ENCODE measurements at places on chromosomes 1 and 21. TPM values are rescaled to one million over a fixed set of nuclear protein-coding genes. Genes with fewer than 3 reads are reported as not detected.

DNA sequence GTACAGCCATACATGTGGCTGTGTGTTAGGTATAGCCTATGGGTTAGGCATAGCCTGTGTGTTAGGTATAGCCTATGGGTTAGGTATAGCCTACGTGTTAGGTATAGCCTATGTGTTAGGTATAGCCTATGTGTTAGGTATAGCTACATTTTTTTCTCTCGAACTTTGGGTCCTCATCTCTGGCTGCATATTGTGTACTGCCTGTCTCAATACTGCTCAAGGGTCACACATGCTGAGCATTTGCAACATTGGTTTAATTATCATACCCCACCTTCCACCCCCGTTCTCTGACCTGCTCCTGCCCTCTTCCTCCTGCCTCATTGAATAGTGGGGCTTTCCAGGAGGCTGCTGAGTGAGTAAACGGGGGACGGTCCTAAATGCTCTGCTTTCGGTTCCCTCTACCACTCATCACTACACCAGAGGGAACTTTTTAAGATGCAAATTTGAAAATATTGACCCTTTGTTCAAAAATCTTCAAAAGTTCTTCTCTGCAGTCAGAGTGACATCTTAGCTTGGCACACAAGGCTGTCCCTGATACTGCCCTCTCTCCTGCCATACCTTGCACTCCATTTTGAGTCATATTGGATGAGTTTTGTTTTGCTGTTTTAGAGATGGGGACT is 17.8 kb downstream of the OR2B11 start:
- no peak for DNase-seq

DNA sequence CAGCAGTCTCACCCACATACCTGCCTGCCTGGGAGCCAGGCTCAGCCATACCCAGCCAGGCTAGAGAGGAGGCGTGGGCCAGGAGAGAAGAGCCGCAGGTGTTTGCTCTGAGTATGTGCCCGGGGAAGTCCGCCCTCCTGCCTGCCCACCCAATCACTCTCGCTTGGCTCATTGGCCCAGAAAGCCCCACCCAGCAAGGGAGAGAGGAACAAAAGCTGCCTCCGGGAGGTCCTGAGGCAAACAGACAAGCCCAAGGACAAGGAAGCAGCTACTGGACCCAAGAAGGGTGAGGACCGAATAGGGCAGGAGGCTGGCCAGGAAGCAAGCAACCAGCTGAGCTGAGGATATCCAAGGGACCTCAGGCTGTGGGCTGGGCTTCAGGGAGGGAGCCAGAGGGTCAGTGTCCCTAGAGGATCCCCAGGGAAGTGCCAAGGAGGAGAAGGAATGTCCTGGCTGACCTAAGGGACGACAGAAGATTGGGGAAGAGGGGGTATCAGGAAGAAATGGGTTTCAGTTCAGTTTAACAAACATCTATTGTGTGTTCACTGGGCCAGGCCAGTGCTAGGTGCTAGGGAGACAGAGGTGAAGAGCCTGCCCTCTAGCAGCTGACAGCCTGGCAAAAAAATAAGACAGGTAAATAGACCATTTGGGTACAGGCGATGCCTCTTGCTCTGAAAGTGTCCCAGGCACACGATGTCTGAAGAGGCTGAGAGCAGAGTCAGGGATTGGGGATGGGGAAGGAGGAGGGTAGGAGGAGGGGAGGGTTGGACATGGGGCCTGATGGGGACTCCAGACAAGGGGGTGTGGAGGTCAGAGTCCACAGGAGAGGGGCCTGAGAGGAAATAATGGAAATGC is at the start of gene GJB4:
TSS of gene GJB4 (plus strand) at position 238 of the 855 bp plus-strand sequence. CDS start 1,515 bp downstream, outside the sequence.
- DNase-seq: peak; percentile 67

GRCh38 chr21:26412885-26413284 is 160.2 kb downstream of the CYYR1 start:
- DNase-seq: no peak

DNA sequence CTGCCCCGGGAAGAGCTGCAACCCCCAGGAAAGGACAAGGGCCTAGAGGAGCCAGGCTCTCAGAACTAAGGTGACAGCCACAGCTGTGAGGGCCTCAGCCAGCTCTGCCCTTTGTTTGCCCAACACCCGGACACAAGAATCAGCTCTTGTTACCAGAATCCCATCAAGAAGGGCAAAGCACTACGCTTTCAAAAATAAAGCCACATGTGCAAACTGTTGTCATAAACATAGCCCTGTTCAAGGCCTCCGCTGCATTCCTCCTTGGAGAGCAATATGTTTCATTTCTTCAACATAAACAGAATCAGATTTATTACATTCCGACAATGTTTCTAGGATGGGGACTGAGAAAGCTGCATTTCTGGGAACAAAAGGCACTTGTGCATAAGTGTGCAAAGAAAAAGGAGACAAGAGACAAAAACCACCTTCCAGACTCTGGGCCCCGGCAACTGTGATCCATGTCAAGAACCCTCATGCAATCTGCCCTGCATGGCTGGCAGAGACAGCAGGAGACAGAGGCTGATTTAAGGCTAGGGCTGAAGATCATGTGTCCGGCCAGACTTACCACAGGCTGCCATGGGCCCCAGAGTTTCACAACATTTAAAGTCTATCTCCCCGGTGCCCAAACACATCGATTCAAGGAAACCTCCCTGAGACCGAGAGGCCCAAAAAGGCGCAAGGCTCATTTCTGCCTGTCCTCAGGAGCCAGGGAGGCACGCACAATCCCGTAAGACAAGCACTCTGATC is 71.0 kb downstream of the SSBP3 start:
- DNase-seq: peak; percentile 82

- DNase-seq: no peak
Measured at GRCh38 chr1:167435484-167435883, 82.8 kb downstream of the CD247 start.

The AKIRIN1 gene
- total RNA-seq: 42.1 TPM

The RIPPLY3 gene
- total RNA-seq: not detected

The BLACAT1 gene
- not detected for total RNA-seq

The KANK4 gene
- under 0.01 TPM for total RNA-seq

Measured in osteoblast (primary cell).